ENCODE measurements at places on chromosomes 2 and 18.
A peak's percentile ranks its signal among the peaks of the same experiment; 100 is the strongest.

- DNase-seq: no peak
These were observed 50.2 kb downstream of the CABYR start for GRCh38 chr18:24189007-24189528.

GRCh38 chr18:49071778-49072177 is 121.0 kb upstream of the SMAD7 start:
- no peak for DNase-seq

GRCh38 chr2:98505971-98506664 is 61.5 kb downstream of the INPP4A start:
- DNase-seq: no peak

DNA sequence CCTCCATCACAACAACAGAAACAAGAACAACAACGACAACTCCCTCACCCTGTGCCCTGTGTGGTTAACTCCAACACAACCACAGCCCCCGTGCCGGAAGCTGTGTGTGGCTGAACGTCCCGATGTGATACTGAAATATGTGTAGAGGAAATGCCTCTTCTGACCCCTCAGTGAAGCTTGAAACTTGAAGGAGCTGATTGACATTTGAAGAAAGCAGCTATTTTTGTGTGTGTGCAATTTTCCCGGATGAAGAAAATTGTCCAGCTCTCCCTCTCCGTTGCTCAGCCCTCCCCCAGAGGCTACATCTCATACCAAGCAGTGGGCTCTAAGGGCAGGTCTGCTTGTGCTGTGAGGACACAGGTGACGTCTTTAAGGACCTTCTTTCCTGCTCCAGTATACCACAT is 173.8 kb downstream of the ICOS start:
- DNase-seq: peak; percentile 65

DNA sequence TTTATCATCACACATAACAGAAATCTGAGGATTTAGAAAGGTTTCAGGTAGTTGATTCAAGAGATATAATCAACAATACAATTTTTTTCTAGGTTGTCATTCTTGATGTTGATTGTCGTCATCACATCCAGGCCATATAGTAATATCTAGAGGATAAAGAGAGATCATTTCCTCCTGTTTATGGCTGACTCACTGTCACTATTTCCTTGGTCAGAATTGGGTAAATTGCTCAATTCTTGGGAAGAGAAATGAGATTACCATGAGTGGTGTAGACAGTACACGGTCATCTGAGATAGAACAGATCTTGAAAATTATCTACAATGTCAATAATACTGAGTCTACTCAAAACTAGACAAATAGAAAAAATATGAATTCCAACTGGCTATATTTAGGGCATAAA is 78.8 kb downstream of the ZNF804A start:
- no peak for DNase-seq

DNA sequence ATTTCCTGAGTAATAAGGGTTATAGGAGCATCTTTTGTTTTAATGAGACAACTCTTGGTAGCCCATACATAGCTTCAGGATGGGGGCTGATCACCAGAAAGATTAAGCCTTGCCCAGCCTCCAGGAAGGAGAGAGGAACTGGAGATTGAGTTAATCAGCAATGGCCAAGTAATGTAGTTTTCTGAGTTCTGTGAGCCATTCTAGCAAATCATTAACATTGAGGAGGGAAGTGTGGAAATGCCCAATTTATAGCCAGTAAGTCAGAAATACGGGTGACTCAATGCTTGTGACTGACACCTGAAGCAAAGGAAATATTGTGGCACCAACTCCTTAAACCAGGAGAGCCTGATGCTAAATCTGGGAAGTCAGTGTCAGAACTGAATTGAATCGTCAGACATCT is 205.1 kb upstream of the SRD5A2 start:
- DNase-seq: no peak

DNA sequence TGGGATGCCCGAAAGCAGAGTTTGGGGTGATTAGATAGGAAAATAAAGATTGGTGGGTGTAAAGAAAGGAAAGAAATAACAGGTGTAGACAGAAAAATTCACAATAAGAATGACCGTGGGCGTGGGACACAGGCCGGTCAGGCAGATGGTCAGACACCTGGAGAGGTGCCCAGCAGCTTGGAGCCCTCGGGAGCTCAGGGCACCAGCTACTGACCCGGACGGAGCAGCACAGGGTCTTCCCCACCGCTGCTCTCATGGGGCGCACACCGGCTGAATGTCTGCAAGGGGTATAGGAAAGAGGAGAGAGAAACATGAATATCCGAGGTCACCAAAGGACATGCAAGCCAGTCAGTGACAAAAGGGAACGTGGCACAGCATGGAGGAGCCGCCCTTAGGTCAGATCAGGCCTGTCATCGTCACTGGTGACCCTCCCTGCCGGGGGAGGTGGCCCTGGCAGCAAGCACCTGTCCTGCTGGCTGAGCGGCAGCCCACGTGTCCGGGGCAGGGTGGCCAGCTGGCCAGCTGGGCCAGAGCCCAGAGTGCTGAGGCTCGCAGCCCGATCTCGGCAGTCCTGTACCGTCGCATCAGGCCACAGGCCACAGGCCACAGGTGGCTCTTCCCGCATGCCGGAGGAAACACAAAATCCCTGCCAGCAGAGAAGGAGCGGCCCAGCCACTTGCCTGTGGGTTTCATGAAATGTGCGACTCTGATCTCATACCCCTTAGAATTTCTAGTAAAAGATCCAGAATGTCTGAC is 112.0 kb upstream of the NDUFV2 start:
- no peak for DNase-seq

DNA sequence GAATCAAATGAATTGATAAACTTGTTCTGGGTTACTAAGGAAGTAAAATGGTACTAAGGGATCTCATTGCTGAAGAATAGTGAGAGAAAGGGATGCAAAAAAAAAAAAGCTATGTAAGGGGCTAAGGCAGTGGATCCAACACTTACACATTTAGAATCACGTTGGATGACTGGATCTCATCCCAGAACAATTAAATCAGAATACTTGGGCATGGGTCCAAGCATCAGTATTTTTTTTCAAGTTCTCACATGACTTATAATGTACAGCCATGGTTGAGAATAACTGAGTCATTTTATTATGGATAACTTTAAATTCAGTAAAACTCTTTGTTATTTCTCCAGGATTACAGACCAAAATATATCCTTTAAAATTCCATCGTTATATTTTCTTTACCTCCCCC is 8.5 kb downstream of the DSC1 start:
- DNase-seq: no peak

- DNase-seq: no peak
These were observed 49.1 kb upstream of the CTAGE1 start for GRCh38 chr18:22466608-22467395.

DNA sequence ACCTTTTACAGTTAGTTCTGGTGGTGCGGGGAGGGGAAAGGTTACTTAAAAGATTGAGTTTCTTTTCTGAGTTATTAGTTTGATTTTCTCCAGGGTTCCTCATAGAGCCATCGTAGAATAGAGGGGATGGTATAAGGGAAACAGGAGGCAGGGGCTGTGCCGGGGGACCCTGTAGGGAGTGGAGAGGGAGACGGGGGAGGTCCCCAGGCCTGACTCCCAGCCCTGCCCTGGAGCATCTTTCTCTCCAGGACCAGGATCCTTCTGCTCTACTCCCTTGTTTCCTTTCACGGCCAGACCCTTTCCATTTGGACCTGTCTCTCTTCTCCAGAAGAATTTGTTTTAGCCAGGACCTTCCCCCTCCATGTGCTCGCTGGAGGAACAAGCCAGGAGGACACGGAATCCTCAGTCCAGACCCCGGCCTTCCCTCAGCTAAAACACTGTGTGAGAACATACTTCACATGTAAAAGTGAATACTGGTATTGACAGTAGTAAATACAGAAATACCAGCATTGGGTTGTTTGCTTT is 35.4 kb downstream of the DGKD start:
- DNase-seq: no peak

- no peak for DNase-seq
These were observed 37.1 kb downstream of the ICOS start for GRCh38 chr2:203973676-203974075.

DNA sequence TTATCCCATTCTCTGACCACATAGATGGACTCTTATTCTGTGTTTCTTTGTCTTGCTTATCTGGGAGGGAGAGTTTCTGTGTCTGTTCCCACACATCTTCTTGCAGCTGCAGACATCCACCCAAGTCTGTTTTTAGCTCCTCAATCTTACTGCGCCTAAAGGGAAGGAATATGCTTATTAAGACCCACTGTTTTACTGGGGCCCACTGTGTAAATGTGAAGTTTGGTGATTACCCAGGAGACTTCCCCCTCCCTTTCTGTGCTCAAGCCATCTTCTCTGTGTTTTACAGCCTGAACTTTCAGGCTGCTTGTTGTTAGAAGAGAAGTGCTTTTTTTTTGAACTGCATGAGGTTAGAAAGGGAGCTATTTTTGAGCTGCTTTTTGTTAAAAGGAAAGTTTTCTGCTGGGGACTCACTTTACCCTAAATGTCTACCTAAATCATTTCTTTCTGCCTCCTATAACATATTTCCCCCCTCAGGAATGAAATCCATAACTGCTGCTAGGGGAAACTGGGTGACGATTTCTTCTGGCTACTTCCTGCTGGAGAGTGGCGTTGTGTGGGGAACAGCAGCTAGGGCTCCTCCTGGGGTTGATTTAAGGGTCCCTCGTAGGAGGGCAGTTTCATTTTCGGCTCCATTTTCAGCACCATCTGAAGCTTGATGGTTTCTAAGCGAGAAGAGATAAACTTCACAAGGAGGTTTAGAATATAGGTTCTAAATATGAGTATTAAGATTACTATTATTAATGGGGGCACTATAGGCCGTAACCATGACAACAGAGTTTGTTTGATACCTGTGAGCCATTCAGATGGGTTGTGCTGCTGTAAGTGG is 39.5 kb upstream of the GMCL1 start:
- DNase-seq: no peak

DNA sequence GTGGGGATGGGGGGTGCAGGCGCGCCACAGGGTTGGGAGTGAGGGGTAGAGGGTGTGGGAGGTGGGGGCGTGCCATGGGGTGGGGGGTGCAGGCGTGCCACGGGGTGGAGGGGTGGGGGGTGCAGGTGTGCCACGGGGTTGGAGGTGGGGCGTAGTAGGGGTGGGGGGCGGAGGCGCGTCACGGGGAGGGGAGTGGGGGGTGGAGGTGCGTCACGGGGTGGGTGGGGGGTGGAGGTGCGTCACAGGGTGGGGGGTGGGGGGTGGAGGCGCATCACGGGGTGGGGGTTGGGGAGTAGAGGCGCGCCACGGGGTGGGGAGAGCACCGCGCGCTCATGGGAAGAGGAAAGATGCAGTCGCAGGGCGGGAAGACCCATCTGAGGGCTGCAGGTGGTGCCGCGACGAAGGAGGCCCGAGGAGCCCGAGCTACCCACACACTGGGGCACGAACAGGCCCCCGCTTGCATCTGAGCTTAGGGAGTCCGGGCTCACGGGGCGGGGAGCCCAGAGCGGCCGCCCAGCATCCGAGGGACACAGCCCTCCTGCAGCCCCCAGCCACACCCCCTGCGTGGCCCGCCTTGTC is 37.5 kb downstream of the SNED1 start:
- DNase-seq: peak; percentile 41

DNA sequence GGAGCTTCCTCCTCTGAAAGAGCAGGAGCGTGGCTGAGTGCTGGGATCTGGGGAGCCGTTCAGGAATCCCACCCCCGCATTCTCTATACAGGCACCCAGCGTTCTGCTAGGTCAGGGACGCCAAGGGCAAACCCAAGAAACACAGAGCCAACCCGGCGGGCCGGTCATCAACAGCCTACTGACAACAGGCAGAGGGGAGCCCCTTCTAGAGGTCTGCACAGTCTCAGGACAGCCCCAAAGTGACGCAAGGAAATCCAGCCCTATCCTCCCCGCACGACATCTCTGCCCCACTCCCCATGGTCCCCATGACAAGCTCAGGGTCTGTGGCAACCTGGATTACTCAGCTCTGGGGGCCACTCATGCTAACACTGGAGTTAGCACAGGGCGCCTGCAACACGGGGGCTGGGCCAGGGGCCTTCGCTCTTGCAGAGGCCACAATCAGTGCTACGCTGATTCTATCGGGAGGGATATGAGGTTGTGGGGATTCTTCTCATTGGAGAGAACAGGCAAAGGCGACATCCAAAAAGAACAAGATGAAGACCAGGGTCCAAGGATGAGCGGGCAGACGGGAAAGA is 81.6 kb downstream of the PXDN start:
- DNase-seq: no peak

- no peak for DNase-seq
These were observed 57.3 kb upstream of the MBOAT2 start for GRCh38 chr2:9060819-9061218.

GRCh38 chr2:190468814-190469569 is 60.8 kb downstream of the MFSD6 start:
- no peak for DNase-seq

DNA sequence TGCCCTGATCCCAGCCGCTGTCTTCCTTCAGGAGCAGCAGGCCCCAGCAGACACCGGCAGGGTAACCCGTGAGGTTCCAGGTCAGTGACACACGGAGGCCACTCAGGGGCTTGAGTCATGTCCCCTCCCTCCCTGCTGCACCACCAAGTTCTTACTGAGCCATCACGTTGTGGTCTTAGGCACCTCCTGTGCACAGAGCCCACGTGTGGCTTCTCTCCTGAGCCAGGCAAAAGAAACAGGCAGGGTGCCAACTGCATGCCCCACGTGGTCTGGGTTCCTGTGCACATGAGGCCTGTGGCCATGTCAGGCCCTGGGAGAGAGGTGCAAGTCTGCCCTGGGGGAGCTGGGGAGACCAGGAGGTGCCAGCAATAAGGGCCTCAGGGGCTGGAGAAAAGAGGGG is 264.8 kb downstream of the KLHL29 start:
- no peak for DNase-seq

- DNase-seq: no peak
These were observed 167.8 kb downstream of the FHOD3 start for GRCh38 chr18:36465276-36465675.

DNA sequence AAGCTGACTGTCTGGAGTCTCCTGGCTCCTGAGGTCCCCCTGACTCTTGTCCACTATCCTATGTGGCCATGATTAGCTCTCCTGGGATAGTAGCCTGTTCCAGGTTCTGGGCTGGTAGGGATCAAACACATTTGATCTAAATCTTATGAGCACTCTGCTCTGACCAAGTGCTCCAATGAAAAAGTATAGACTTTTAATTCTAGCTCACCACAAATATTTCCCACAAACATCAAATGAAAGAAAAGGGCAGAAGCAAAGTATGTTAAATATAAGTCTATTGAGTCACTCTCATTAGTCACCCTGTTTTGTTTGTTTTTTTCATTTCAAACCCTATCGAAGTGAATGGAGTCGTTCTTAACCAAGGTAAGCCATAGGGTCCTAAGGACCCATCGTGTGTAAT is 39.7 kb upstream of the NEDD4L start:
- no peak for DNase-seq
